ENCODE measurements at places on chromosomes 7 and 10.

- DNase-seq: no peak
Observed at GRCh38 chr10:47136866-47137265, 163.1 kb upstream of the GDF10 start.

GRCh38 chr7:88540012-88540411, 219.5 kb upstream of the ZNF804B start:
- DNase-seq: no peak

DNA sequence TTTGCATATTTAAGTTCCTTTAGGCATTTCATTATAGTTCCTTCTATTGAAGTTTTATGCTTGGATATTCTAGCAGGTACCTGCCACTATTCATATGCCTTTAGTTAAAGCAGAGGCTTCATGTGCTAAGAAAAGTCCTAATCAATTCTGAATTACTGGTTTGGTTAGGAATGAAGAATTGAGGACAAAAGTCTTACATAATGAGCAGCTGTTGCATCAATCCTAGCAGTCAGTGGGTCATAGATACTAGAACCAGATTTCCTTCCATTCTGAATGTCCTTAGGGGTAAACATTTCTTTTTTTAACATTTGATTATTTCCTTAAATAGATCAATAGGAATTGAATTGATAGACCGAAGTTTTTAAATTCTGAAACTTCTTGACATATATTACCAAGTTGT, 59.2 kb downstream of the CDK13 start:
- no peak for DNase-seq

- DNase-seq: no peak
Observed at GRCh38 chr7:100441641-100442535, 5.6 kb upstream of the PPP1R35 start.

DNA sequence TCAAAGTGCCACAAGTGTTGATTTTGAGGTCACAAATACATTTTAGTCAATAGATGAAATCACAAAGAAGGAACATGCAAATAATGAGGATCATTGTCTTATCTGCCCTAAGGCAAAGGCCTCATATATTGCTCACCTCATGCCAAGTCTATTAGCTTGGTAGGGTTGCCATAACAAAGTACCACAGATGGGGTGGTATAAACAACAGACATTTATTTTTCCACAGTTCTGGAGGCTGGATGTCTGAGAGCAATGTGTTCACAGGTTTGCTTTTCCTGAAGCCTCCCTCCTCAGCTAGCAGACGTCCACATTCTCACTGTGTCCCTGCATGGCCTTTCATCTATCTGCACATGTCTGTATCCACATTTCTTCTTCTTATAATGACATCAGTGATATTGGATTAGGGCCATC, 59.6 kb downstream of the RELN start:
- no peak for DNase-seq

- DNase-seq: no peak
Observed at GRCh38 chr7:41053820-41054219, 649.1 kb downstream of the INHBA start.

DNA sequence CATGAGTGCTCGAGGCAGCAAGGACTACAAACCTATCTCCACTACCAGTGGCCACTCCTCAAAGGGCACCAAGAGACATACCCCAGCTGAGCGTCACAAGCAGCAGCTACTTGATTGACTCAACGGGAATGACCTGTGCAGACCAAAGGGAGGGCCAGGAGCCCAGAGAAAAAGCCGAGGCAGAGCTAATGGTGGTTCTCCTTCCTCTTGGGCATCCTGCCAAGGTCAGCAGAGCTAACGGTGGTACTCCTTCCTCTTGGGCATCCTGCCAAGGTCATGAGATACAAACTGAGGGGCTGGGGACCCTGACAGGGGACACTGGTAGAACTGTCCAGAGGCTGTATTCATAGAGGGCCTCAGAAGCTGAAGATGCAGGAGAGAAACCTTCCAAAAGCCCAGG, 60.4 kb downstream of the FAM53B start:
- no peak for DNase-seq
